ENCODE measurements at places on chromosomes 3 and 15.
A peak's percentile ranks its signal among the peaks of the same experiment; 100 is the strongest.

- DNase-seq = no peak
These were observed 4.4 kb downstream of the SH3BP5 start for GRCh38 chr3:15327941-15328340.

- DNase-seq = no peak
These were observed 55.4 kb downstream of the ASTE1 start for GRCh38 chr3:130971208-130971607.

DNA sequence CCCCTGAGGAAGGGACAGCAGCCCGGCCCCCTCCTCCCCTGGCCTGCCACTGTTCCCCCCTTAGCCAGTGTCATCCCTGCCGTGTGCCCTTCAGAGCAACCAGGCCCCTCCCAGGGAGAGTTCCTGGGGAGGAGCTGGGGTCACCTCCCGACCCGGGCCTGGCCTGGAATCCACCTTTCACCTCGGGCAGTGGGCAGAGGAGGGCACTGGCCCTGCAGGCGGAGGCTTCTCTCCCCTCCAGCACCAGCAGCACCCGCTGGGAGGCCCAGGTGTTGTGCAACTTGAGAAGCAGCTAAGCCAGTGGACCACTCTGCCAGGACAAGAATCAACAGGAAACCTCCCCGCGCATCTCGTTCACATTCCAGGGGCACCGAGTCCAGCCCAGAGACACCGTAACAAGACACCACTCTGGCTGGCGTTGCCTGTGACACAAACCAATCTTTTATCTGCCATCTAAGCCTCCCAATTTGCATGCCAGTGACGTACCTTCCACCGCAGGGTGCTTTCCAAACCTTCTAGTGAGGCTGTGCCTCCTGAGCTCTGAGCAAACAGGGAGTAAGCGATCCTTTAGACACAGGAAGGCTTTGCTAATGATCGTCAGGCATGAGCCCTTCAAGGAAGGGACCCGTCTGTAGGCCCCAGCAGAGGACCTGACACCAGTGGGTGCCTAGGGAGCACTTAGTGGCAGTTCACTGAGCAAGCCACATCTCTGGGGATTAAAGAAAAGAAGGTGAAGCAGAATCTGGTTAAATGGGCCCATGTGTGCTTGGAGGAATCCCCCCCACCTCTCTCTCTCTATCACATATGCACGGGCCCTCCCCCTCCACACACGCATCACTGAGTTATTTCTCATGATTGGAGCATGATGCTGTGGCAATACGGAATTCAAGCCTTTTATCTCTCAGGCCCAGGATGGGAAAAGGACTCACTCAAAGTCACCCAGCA, 98.9 kb upstream of the TLE3 start:
- peak; percentile 94 for DNase-seq

DNA sequence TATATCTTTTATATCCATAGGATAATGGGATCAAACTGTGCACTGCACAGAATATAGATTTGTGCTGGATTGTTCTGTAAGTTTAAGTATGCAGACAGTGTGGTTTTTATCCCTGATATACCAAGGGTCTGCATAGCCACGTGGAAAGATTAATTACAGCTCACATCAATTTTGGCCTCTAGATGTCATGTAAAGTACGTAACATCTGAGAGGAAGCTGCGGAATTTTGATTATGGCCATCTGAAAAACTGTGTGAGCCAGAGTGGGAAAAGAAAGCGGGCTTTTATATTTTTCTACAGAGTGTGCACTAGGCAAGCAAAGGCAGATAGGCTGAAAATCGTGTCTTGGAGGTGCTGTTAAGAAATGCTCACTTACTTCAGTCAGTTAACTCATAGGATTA, 562.7 kb downstream of the GBE1 start:
- no peak for DNase-seq

DNA sequence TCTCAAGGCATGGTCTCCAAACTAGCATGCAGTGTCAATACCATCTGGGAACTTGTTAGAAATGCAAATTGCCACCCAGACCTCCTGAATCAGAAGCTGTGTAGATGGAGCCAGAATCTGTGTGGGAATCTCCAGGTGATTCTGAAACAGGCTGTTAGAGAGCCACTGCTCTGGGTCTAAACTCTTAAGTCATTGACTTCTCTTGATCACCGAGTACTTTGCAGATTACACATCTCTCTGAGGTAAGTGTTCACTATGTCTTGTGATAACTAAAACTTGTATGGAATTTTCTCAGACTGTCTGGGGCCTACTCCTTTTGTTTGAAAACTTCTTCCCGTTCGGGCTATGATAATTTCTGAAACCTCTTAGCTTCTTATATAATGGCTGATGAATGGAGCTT, 315.6 kb downstream of the EDEM1 start:
- no peak for DNase-seq

GRCh38 chr3:164326714-164327113, 751.6 kb downstream of the SI start:
- no peak for DNase-seq

GRCh38 chr3:170711786-170712185, 125.9 kb upstream of the SLC7A14 start:
- DNase-seq = no peak

DNA sequence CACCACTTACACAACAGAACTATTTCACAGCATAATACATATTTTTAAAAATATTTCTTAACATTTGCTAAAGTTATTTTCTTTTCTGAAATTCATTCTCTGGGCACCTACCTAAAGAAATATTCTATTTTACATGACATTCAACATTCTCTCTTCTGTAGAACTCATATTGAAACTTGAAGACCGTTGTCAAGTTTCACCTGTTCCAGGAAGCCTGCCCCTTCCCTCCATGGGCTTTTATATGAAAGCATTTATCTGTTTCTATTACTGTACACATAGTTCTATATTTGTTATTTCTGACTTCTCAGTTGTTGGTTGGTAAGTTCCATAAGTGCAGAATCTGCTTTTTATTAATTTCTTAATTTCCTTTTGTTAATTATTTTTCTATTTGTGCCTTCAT, 204.3 kb upstream of the ALCAM start:
- DNase-seq = no peak

GRCh38 chr3:152662157-152662556, 172.8 kb upstream of the P2RY1 start:
- DNase-seq = no peak

- DNase-seq = no peak
These were observed 11.7 kb upstream of the ADAMTS17 start for GRCh38 chr15:100353449-100353848.

DNA sequence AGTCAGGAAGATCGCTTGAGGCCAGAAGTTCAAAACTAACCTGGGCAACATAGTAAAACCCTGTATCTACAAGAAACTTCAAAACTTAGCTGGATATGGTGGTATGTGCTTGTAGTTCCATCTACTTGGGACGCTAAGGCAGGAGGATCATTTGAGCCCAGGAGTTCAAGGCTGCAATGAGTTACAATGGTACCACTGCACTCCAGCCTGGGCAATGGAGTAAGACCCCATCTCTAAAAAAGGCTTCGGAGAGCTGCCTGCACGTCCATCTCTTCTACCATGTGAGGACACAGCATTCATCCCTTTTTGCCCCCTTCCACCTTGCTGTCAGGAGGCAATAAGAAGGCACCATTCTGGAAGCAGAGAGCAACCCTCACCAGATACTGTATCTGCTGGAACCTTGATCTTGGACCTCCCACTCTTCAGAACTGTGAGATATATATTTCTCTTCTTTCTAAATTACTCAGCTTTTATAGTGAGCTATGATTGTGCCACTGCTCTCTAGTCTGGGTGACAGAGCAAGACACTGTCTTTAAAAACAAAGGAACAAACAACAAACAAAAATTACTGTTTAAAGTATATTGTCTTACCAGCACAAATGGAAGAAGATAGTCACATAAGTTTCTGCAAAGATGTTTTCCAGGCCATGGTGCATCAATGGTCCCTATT, 4.2 kb upstream of the BTLA start:
- DNase-seq = no peak

All from DMS 273 treated with DMSO at 0.1 percent for 48 hours (cell line).